ENCODE measurements at places on chromosomes 12 and 14.

GRCh38 chr12:52009081-52009751 is 2.5 kb downstream of the TAMALIN start:
- DNase-seq: no peak

DNA sequence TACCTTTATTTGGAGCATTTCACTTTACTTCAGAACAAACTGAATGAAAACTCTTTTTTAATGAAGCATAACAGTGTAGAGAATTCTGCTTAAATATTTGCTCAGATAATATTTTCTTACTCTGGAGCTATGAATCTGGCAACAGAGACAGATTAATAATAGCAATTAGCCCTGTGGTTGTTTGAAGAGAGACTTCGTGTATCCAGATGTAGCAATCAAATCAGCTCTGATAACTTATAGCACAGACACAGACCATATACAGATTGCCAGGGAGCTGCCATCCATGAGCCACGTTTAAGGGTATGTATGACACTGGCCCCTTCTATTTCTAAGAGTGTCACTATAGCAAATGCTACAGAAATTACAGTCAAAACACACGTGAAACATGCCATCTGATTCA is 146.6 kb downstream of the EXOC5 start:
- no peak for DNase-seq

- no peak for DNase-seq
Observed at GRCh38 chr12:47160316-47161244, 80.8 kb upstream of the AMIGO2 start.

GRCh38 chr14:65961004-65961403 is 525.2 kb upstream of the CCDC196 start:
- no peak for DNase-seq

DNA sequence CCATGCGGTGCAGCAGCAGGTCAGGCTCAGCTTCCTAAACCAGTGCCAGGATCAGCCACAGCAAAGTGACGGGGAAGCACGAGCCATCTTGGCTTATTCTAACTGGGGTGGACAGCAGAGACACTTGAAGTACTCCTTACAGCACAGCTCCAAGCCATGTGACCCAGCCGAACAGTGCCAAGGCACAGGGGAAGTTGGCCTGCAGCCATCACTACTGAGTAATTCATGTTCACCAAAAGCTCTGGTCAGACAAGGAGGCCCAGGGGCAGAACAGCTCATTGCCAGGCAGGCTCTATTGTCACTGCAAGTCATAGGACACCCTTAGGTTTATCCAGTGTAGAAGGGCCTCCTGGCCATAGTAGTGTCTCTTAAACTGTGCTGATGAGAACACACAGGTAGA is 23.4 kb upstream of the SLC35F4 start:
- DNase-seq: no peak

- no peak for DNase-seq
Observed at GRCh38 chr12:105740369-105740768, 398.4 kb downstream of the NUAK1 start.

Measured in HuH-7.5 (cell line).